ENCODE measurements at places on chromosomes 7 and 10.

GRCh38 chr7:35988105-35988504 is 164.9 kb upstream of the EEPD1 start:
- no peak for DNase-seq

GRCh38 chr7:127380479-127380878 is 12.0 kb downstream of the ZNF800 start:
- no peak for DNase-seq

DNA sequence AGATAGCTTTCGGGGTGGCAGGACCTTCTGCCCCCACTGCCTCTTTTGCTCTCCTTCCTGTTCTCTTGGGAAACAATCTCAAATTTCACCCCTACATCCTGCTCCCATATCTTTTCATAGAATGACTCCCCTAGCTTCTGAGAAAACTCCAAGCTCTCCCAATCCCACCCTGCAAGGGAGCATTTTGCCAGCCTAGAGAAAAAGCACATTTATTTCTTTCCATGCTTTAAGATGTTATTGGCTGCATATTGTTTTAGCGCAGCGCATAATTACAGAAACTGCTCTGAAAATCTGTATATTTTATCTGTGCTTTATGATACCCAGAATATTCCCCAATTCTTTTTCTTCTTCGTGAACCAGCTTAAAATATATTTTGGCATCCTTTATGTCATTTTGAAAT is 601.3 kb downstream of the KCNMA1 start:
- no peak for DNase-seq

DNA sequence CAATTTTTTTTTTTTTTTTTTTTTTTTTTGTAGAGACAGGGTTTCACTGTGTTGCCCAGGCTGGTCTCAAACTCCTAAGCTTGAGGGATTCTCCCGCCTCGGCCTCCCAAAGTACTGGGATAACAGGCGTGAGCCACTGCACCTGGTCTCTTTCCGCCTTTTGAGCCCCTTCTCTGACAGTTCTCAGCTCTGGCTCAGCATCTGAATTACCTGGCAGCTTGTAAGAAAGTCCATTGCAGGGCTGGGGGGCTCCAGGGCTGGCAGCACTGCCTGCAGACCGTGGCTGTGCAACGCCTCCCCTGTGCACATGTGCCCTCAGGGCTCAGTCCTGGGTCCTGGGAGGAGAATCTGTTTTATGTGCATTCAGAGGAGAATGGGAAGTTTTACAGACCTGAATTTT is 37.6 kb downstream of the VWA2 start:
- no peak for DNase-seq

GRCh38 chr10:21737106-21737505 is 203.1 kb downstream of the MLLT10 start:
- DNase-seq = no peak

DNA sequence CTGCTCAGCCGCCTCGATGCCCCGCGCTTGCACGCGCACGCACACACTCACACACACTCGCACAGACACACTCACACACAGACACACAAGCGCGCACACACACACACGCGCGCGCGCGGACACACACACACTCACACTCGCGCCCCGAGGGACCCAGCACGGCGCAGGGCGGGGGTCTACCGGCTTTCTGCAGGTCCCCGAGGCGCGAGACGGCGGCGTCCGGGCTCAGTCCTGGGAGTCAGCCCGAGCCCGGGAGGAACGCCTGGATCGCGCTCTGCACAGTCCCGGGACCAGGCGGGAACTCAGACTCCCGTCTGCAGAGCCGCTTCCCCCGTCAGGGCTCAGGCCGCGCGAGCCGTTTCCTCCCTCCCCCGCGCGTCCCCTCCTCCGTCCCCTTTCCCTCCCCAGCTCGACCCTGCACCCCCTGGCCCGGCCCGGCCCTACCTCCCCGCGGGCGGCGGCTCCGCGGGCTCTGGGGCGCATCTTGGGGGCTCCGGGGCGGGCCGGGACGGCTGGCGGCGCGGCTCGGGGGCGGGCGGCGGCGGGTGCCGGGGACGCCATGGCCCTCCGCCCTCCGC is 464 bp downstream of the DENND2A start:
- DNase-seq = no peak

DNA sequence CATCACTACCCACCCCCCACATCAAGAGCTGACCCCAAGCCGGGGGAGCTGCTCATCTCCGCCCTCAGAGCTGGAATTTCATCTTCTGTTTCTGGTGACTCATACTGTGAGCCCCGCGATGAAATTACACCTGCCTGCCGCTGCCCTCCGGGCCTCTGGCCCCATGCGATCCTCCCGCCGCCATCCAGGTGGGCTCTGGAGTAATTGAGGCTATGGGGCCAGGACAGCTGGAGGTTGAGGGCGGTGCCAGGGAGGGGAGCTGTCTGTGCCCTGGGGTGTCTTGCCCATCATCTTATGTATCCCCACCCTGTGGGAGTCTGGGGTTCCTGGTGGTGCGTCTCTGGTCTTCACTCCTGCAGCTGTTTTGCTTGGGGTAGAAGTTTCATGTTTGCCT is 9.0 kb downstream of the GTF2IRD1 start:
- DNase-seq = no peak

DNA sequence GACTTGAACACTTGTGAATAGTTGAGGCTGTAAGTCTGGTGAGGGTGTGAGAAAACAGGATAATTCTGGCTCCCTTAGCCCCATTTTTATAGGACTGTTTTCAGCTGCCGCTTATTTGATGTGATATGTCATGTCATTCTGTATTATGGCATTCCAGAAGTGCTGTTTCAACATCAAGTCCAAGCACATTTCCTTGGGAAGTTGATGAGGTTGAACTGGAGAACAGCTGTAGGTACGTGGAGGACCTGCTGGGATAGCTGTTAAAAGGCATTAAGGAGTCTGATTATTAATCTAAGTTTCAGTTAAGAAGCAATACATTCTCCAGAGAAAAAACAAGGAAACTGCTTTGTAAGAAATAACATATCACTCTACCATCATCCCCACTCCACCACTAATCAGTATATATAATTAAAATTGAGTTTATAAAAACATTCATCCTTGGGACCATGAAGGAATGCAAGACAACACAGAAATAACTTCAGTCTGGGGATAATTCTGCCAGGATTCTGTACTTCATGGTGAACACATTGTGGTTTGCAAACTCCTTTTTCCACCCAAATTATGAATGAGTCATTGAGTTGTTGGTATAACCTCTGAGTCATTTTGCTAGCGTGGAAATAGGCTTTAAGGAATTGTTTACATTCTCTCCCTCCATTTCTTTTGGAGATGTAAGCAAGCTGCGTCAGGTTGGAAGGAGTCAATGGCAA is 39.9 kb upstream of the TMEM229A start:
- no peak for DNase-seq

DNA sequence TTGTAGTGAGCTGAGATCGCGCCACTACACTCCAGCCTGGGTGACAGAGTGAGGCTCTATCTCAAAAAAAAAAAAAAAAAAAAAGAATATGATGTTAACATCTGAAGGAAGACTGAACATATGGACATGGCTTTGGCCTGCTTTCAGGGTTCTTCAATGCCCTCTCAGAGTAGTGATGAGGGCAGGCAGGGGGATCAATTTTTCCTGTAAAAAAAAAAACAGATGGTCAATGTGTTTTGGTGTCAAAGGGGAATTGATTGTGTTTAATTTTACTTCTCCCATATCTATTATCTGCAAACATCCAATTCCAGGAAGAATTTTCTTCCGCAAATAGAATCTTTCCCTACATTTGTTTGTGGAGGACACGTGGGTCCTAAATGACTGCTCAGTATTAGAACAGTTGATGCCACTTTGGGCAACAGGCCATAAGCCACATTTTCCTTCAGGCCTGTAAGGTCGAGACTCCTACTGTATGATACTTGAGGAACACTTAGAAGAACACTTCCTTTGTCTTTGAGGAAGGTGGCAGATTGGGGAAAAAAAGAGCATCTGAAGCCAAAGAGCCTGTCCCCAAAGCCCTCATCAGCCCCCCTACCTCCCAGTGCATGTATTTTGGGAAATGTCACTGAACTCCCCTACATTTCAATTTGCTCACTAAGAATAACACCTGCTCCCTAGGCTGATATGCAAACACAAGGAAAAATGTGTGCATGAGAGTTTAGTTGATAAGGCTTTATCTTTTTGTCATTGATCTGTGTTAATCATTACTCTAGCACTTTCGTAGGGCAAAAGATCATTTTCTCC is 28.3 kb downstream of the MGAM2 start:
- no peak for DNase-seq

DNA sequence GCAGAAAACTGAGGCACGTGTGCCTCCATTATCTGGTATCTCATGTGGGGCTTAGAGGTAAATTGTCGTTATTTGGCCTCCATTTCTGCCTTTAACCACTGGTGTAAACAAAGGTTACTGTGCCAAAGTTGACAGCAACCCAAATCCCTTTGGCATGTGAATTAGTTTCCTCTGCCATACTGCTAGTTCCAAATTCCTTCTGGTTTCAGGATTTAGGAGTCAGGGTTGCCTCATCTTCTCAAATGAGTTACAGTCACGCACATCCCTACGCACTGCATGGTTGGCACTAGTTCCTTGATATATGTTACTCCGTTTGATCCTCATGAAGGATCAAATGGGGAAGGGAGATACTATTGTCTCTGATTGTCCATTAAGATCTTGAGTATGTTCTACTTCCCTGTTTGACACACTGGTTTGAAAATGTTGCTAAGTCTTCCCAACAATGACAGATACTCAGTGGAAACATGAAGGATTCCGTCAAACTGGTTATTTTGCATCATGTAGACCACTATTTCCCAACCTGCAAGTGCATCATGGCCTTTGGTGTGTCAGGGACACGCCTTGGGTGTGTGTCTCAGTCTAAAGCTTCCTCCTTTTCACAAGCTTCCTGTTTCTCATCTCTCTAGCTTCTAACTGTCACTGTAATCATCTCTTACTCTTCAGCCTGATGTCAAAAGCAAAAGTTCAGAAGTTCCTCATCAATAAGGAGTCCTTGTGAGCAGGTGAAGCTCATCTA is at the start of gene LIPN:
LIPN (plus strand) TSS at position 655 of the 736 bp plus-strand sequence. CDS start 1,386 bp downstream, outside the sequence.
- DNase-seq = no peak

GRCh38 chr7:78002715-78003114 is 204.1 kb downstream of the PHTF2 start:
- DNase-seq = no peak

GRCh38 chr10:104920476-104920875 is 279.4 kb downstream of the SORCS3 start:
- DNase-seq = no peak

GRCh38 chr10:30050411-30050810 is 9.0 kb downstream of the JCAD start:
- DNase-seq = no peak

DNA sequence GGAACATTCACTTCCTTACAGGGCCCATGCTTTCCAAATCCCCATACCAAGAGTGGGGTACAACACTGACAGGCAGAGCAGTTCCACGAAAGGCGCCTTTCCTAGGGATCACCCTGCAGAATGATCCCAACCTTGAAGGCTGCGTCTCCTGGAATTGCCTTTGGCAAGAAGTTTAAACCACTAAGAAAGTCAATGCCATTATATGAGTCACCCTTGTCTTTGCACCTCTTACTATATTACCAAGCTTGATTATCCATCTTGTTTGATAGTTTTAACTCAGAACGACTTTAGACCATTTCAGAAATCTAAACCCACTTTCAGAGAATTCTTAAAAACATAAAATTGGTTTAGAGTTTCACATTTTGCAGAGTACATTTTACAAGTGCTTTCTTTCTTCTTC is 282.1 kb downstream of the ARHGAP12 start:
- DNase-seq = no peak

DNA sequence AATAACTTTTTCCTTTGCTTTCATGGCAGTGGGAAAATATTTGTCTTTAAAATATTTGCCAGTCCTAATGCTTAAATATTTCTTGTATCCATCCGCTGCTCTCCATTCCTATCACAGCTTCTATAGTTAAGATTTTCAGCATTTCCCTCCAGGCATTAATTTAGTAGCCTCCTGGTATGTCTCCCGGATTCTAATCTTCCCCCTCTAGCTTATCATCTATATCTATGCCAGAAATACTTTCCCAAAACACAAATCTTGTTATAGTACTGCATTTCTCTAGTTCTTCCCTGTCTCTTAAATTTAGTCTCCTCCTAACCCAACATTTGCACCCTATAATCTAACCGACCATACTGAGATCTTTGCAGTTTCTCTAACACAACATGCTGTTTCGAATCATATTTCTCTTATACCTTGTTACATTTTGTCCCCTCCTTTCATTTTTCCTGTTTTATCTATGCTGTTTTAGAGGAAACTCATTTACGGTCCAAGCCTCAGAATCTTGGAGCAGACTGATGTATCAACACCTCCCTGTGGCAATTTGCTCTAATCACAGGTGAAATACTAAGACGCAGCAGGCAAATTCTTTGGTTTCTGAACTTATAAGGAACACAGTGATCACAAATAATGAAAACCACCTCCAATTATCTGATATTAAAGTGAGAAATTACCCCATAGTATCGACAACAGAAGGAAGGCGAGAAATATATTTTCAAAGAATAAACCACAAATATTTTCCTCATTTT is 10.3 kb downstream of the CNTNAP2 start:
- no peak for DNase-seq

GRCh38 chr10:132131581-132132420 is 54.9 kb upstream of the DPYSL4 start:
- DNase-seq = no peak

GRCh38 chr7:38186593-38187314 is 8.7 kb downstream of the STARD3NL start:
- DNase-seq = no peak

DNA sequence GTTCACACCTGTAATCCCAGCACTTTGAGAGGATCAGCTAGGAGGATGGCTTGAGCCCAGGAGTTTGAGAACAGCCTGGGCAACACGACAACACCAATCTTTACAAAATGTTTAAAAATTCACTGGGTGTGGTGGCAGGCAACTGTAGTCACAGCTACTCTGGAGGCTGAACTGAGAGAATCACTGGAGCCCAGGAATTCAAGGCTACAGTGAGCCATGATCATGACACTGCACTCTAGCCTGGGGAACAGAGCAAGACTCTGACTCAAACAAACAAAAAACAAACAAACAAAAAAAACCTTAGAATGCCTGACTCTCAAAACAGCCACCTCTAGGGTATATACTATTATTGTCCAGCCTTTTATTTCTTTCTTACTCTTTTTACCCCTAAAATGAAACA is 56.5 kb upstream of the PAPSS2 start:
- DNase-seq = no peak

- no peak for DNase-seq
These were observed 1.8 kb downstream of the CHRM2 start for GRCh38 chr7:136869991-136870865.
